Activated T-cell treated with anti-CD3 and anti-CD28 coated beads, Interleukin-2, amount 50 U/mL, for 72 hours (primary cell): ENCODE measurements at places on chromosomes 4 and X. TPM values are rescaled to one million over a fixed set of nuclear protein-coding genes. Genes with fewer than 3 reads are reported as not detected.

The RNF4 gene
- total RNA-seq: 97.0 TPM

GRCh38 chr4:125770814-125771398 is 456.2 kb downstream of the FAT4 start:
- no peak overlapping the region for H3K27ac ChIP-seq
- H3K36me3 ChIP-seq: no peaks in the 10 kb centered on the region
- no peaks in the 10 kb centered on the region for H3K4me1 ChIP-seq
- no peak overlapping the region for H3K4me3 ChIP-seq

DNA sequence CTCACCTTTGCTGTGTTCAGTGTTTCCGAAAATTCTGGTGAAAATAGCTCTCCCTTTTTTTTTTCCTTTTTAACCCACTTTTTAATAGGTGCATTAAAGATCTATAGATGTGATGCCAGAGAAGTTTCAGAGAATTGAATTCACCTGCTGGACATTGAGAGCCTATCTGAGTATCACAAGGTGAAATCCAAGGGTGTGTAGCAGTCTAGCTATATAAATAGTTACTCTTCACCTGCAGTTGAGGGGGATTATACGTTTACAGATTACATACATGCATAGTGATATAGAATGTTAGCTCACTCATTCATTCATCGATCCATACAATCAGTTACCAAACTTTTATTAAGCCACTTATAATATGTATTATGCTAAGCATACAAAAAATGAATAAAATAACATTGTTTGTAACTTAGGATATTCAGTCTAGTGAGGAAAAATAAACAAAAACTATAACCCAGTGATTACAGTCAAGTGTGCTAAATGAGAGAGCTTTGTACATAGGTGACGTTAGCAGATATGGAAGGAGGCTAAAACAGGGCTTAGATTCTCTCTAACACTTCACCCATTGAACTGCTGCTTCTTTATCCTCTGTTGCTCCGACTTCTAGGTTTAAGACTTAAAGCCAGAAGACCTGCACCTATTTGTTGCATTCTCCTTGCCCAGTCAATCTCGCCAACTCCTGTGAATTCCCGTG is 769.0 kb downstream of the STIM2 start:
- no peaks in the 10 kb centered on the region for H3K4me1 ChIP-seq
- H3K27ac ChIP-seq: no peak overlapping the region
- H3K27me3 ChIP-seq: no peaks in the 10 kb centered on the region
- no peak for DNase-seq

DNA sequence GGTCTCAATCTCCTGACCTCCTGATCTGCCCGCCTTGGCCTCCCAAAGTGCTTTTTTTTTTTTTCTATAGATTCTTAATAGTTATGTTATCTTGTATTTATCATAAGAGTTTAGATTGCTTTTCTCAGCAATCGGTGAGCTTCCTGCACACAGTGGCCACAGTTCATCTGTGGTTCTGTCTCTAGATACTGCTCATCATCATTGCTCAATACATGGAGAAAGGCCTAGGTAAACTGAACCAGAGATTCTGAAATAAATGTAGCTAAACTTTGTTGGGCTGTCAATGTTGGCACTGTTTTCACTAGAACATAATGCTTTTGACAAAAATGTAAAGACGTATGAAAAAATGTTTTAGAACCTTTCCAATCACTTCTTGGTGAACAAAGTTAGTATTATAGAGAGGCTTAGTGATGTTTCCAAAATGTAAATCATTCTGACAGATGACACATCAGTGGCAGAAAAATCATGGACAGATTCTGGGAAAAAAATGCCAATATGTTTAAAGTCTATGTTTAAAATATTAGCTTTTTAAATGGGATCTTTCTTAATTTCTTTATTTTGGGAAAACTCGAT is 50.0 kb upstream of the LIMCH1 start:
- H3K27ac ChIP-seq: no peak overlapping the region
- H3K27me3 ChIP-seq: no peaks in the 10 kb centered on the region
- H3K36me3 ChIP-seq: no peaks in the 10 kb centered on the region
- H3K4me1 ChIP-seq: no peaks in the 10 kb centered on the region

DNA sequence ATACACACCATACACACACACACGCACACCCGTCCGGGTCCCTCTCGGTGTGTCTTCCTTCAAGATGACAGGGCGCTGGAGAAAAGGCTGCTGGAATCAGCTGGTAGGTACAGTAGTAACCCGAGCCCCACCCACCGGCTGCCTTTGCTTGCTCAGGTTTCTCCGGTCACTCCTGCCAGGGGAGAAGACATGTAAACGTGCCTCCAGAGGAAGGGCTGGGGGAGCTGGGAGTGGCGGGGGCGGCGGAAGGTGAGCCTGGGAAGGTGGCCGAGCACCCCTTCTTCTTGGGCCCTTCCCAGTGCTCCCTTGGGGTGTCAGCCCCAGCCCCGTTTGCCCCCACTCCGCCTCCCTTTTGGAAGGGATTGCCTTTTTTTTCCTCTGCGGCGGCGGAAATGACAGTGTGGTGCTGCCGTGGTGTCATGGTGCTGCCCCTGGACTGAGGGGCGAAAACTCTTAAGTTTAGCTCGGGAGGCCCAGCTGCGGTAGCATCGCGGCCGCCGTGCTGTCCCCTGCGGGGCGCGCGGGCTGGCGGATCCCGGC is at the start of gene MID2:
MID2 (plus strand) TSS at position 169 of the 540 bp plus-strand sequence. CDS start 561 bp downstream, outside the sequence.
- peak within 1 kb of the TSS; percentile 14 for H3K27ac ChIP-seq
- peaks cover 36% of the 10 kb centered on the region for H3K4me1 ChIP-seq
- no peaks in the 10 kb centered on the region for H3K36me3 ChIP-seq

The OTOP1 gene
- total RNA-seq: not detected

DNA sequence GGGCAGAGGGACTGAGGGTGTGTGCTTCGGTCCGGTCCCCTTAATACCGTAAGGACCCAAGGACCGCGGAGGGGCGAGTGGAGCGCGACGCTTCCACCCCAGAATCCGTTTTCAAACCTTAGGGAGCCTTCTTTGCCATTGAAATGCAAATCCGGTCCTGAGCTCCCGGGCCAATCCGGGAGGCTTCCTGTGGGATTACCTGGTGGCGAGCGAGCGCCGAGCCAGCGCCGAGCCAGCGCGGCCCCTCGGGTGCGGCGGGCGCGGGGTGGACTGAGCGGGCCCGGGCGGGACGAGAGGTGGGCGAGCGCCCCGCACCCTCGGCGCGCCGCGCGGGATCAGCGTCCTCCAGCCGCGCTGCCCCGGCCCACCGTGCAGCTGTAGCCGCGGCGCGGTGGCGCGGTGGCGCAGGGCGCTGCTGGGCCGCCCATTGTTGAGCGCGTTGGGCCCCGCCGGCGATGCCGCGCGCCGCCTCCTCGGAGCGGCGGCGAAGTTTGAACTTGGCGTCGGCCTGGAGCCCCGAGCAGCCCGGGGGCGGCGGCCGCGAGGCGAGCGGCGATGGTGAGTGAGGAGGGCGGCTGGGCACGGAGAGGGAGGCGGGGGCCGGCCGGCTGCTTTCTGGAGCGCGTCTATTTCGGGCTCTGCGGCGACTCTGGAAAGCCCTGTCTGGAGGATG is 208.7 kb downstream of the SOWAHB start:
- H3K4me3 ChIP-seq: peak overlapping the region; percentile 78
- peaks cover 20% of the 10 kb centered on the region for H3K4me1 ChIP-seq
- H3K36me3 ChIP-seq: no peaks in the 10 kb centered on the region
- DNase-seq: peak; percentile 31

- H3K27ac ChIP-seq: no peak overlapping the region
- no peaks in the 10 kb centered on the region for H3K27me3 ChIP-seq
- H3K4me1 ChIP-seq: no peaks in the 10 kb centered on the region
- no peak for DNase-seq
- H3K4me3 ChIP-seq: no peak overlapping the region
These were observed 37.9 kb downstream of the CUL4B start for GRCh38 chrX:120522820-120523219.

- H3K27ac ChIP-seq: no peak overlapping the region
- H3K27me3 ChIP-seq: peaks cover 14% of the 10 kb centered on the region
- H3K36me3 ChIP-seq: no peaks in the 10 kb centered on the region
These were observed 102.4 kb upstream of the PLAC1 start for GRCh38 chrX:134760650-134761049.

DNA sequence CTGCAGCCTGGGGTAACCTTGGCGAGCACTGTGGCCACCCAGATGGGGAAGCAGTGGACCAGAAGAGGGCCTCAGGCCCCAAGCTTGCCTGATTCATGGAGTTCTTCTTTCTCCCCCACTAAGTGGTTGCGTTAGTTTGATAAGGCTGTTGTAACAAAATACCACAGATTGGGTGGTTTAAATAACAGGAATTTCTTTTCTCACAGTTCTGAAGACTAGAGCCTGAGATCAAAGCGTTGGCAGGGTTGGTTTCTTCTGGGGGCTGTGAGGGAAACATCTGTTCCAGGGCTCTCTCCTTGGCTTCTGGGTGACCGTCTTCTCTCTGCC is 105.7 kb upstream of the GATB start:
- peaks cover 6% of the 10 kb centered on the region for H3K4me1 ChIP-seq
- H3K27me3 ChIP-seq: peaks cover 6% of the 10 kb centered on the region
- no peak overlapping the region for H3K27ac ChIP-seq
- DNase-seq: no peak
- peaks cover 4% of the 10 kb centered on the region for H3K36me3 ChIP-seq
- no peak overlapping the region for H3K4me3 ChIP-seq

GRCh38 chr4:185576962-185577950 is 41.9 kb upstream of the PDLIM3 start:
- H3K27me3 ChIP-seq: peaks cover 34% of the 10 kb centered on the region
- H3K4me1 ChIP-seq: peaks cover under 1% of the 10 kb centered on the region
- H3K36me3 ChIP-seq: no peaks in the 10 kb centered on the region
- H3K27ac ChIP-seq: no peak overlapping the region
- H3K4me3 ChIP-seq: no peak overlapping the region

The PDE6B gene
- 18.9 TPM for total RNA-seq

The FHIP1A gene
- total RNA-seq: 0.53 TPM

The PAGE5 gene
- total RNA-seq: 0.93 TPM

The MAGEE2 gene
- total RNA-seq: not detected

The PABPC1L2B gene
- total RNA-seq: not detected

The ABLIM2 gene
- 0.60 TPM for total RNA-seq

DNA sequence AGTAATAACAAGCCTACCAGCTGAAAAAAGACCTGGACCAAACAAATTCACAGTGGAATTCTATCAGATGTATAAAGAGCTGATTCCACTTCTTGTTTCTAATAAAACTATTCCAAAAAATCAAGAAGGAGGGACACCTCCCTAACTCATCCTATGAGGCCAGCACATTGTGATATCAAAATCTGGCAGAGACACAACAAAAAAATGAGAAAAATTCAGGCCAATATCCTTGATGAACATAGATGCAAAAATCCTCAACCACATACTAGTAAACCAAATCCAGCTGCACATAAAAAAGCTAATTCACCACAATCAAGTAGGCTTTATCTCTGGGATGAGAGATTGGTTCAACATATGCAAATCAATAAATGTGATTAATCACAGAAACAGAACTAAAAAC is 147.9 kb upstream of the NEIL3 start:
- no peaks in the 10 kb centered on the region for H3K4me1 ChIP-seq
- H3K36me3 ChIP-seq: no peaks in the 10 kb centered on the region
- no peak overlapping the region for H3K27ac ChIP-seq
- no peaks in the 10 kb centered on the region for H3K27me3 ChIP-seq
- no peak for DNase-seq

GRCh38 chr4:95018785-95019184 is 261.0 kb downstream of the BMPR1B start:
- H3K4me3 ChIP-seq: no peak overlapping the region
- no peak for DNase-seq
- no peaks in the 10 kb centered on the region for H3K27me3 ChIP-seq
- H3K36me3 ChIP-seq: no peaks in the 10 kb centered on the region
- no peak overlapping the region for H3K27ac ChIP-seq

GRCh38 chr4:84684361-84684760 is 101.4 kb downstream of the CDS1 start:
- no peaks in the 10 kb centered on the region for H3K36me3 ChIP-seq
- DNase-seq: no peak
- no peak overlapping the region for H3K4me3 ChIP-seq
- H3K4me1 ChIP-seq: peaks cover 12% of the 10 kb centered on the region

The IQSEC2 gene
- 1.3 TPM for total RNA-seq

The FAM236A gene
- total RNA-seq: not detected

The EDA gene
- total RNA-seq: 2.2 TPM

DNA sequence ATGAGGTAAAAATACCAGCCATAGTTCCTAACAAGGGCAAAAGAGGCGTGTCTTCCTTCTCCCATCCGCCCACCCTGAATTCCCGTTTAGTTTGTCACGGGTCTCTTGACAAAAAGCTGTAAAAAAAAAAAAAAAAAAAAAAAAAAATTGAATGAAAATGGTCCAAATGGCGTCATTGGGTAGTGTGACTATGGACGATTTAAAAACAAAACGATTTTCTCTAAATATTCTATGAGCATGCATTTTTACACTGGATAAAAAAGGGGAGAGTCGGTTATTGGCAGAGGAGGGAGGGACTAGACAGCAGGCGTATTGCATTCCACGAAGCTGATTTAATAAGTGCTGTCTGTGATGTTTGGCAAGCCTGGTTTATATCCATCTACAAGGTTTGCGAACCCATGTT is at the start of gene FAM133A:
FAM133A (plus strand) TSS at position 338 of the 403 bp plus-strand sequence. CDS start 35,214 bp downstream, outside the sequence.
- peaks cover 13% of the 10 kb centered on the region for H3K4me1 ChIP-seq
- H3K4me3 ChIP-seq: peak within 1 kb of the TSS; percentile 82
- no peak for DNase-seq
- peak within 1 kb of the TSS; percentile 91 for H3K27ac ChIP-seq
- no peaks in the 10 kb centered on the region for H3K36me3 ChIP-seq

The CITED1 gene
- not detected for total RNA-seq

The CD99L2 gene
- 12.4 TPM for total RNA-seq

GRCh38 chr4:3851211-3851610 is 85.0 kb downstream of the ADRA2C start:
- no peak overlapping the region for H3K27ac ChIP-seq
- DNase-seq: no peak
- H3K27me3 ChIP-seq: peaks cover 14% of the 10 kb centered on the region
- no peak overlapping the region for H3K4me3 ChIP-seq
- no peaks in the 10 kb centered on the region for H3K36me3 ChIP-seq

The CTAG1B gene
- not detected for total RNA-seq

DNA sequence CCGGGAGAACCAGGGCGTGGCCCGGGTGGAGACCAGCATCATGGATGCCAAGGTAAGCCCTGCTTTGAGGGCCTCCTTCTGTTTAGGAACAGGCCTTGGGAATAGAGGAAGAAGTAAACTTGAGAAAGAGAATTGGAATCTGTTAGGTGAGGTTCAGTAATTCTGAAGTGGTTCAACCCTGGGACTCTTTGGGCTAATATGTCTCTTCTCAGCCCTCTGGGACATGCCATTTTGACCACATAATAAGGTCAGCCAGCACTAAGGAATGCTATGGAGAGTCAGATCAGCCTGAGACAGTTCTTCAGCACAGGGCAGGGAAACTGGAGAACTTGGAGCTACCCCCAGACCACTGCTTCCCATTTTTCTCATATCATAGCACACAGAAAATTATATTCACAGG is 63.3 kb upstream of the PRPS1 start:
- H3K4me3 ChIP-seq: no peak overlapping the region
- H3K27ac ChIP-seq: no peak overlapping the region
- no peak for DNase-seq
- no peaks in the 10 kb centered on the region for H3K4me1 ChIP-seq

DNA sequence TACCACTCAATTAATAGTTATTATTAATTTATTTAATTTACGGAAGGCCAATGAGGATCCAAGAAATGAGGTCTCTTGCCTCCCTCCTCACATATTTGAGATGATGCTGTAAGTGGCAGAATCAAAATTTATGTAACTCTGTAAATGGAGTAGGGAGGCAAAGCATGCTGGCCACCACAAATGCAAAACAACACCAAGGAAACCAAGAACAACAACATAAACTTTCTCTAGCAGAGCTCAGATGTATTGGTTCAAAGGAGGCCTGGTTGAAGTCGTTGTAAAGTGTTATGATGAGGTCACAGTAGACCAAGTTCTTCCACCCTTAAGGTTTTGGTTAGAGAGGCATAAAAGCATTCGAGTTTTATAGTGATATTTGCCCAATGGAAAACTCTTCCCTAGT is 194.8 kb upstream of the FAT1 start:
- no peak for DNase-seq
- no peak overlapping the region for H3K27ac ChIP-seq
- H3K4me1 ChIP-seq: no peaks in the 10 kb centered on the region
- H3K36me3 ChIP-seq: no peaks in the 10 kb centered on the region

The NOX1 gene
- total RNA-seq: not detected
